ENCODE measurements at places on chromosomes 4 and X. TPM values are rescaled to one million over a fixed set of nuclear protein-coding genes. Genes with fewer than 3 reads are reported as not detected.

The EDA gene
- total RNA-seq, result 10.9 TPM

- H3K4me3 ChIP-seq, result no peak overlapping the region
- no peaks in the 10 kb centered on the region for H3K27me3 ChIP-seq
- H3K4me1 ChIP-seq, result no peaks in the 10 kb centered on the region
- no peaks in the 10 kb centered on the region for H3K36me3 ChIP-seq
- no peak overlapping the region for H3K27ac ChIP-seq
- DNase-seq, result no peak
Measured at GRCh38 chr4:30265716-30266115, 454.5 kb upstream of the PCDH7 start.

DNA sequence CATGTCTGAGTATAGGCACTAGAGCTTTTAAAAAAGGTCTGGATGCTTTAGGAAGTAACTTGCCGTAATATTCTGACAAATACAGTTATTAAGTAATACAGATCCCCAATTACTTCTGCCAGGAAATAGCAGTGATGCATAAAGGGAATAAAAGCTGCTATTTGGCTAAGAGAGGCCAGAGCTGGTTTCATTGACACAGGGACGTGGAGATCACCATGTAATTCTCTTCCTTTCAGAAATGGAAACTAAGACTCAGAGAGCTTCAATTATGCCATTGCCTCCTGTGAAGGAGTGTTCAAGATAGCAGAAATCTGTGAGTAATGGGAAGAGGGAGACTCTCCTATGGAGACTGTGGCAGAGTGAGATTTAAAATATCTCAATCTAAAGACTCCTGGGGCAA lies 238.1 kb downstream of the SLITRK2 start:
- no peak for DNase-seq
- no peaks in the 10 kb centered on the region for H3K27me3 ChIP-seq
- H3K4me1 ChIP-seq, result no peaks in the 10 kb centered on the region
- no peaks in the 10 kb centered on the region for H3K36me3 ChIP-seq
- H3K27ac ChIP-seq, result no peak overlapping the region
- no peak overlapping the region for H3K4me3 ChIP-seq

DNA sequence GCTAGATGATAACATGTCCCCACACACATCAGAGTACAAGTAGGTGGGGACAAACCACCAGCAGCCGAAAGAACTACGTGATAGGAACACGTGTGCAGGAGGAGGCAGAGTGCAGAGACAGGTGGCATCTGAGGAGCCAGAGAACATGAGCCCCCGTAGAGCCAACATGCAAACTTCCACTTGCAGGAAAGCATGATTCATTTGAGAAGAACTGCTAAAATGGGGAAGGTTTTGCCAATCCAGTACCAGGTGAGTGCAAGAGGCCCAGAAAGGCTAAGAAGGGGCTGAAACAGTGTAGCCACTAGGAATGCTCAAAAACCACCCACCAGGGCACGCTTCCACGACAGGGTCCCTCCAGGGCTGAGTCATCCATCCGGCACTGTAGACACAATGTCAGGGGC lies 149.8 kb upstream of the TENM3 start:
- H3K4me1 ChIP-seq, result no peaks in the 10 kb centered on the region
- H3K27me3 ChIP-seq, result no peaks in the 10 kb centered on the region
- no peak overlapping the region for H3K27ac ChIP-seq

DNA sequence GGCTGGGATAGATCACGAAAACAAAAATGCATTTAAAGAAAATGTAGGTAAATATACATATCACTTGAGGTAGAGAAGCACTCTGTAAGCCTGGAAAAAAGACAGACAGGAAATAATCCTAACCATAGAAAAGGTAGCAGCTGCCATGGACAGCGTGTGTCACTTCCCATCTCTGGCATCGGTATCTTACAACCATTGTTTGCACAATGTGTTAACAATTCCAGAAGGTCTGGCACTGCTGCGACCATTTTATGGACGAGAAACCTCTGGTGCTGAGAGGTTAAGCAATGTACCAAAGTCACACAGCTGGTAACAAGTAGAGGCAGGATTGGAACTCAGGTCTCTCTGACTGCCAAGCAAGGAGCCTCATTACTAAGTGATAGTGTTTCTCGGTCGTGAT lies 1.7 kb upstream of the MTNR1A start:
- H3K27me3 ChIP-seq, result peaks cover 41% of the 10 kb centered on the region
- H3K4me3 ChIP-seq, result no peak overlapping the region
- no peak overlapping the region for H3K27ac ChIP-seq
- no peaks in the 10 kb centered on the region for H3K4me1 ChIP-seq

DNA sequence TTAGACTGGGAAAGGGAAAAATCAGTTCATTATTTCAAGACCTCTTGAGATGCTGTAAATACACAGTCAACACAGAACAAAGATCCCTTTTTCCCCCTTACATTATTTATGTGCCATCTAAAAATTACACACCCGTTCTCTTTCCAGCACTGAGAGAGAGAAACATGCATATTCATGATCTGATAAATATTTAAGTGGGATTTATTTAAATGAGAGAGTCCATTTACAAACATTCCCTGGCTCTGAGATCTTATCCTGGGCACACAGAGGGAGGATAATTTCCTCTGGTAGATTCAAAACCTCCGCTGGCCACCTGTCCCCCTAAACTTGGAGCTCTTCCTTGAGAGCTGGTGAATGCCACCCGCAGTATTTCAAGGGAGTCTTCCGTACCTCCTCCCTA lies 88.6 kb downstream of the GRIA3 start:
- H3K27me3 ChIP-seq, result no peaks in the 10 kb centered on the region
- no peak for DNase-seq
- H3K4me1 ChIP-seq, result no peaks in the 10 kb centered on the region

Data from tibial nerve (tissue), 4 donors.